ENCODE measurements at places on chromosomes 1 and 21. TPM values are rescaled to one million over a fixed set of nuclear protein-coding genes. Genes with fewer than 3 reads are reported as not detected.

GRCh38 chr1:93716941-93717368 is 35.3 kb upstream of the BCAR3 start:
- peak; percentile 31 for DNase-seq

DNA sequence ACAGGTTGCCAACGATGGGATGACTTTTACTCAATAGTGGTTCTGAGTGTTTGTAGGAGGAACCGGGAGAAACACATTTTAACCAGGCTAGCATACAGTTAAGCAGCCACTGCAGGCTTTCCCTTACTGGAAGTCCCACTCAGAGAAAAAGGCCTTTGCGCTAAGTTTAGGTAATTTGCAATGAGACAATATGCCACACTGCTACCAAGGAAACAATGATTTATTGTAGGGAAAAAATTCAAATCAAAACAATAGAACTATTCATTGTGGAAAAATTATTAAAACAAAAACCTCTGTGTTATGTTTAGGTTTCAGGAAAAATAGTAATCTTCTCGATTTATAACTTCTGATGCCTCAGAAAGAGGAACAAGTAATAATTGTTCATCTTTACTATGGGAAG is 51.4 kb upstream of the CR2 start:
- no peak for DNase-seq

- no peak for DNase-seq
These were observed 187.6 kb upstream of the PRMT6 start for GRCh38 chr1:106868828-106869227.

OLIG2 gene
- not detected for total RNA-seq

- no peak for DNase-seq
These were observed 67.0 kb downstream of the SIPA1L2 start for GRCh38 chr1:232562855-232563510.

DIRAS3 gene
- total RNA-seq = not detected

- no peak for DNase-seq
These were observed 728.4 kb upstream of the ADAMTS5 start for GRCh38 chr21:27695246-27695645.

GRCh38 chr1:33849211-33849610 is 14.7 kb upstream of the HMGB4 start:
- DNase-seq = no peak

MAP10 gene
- total RNA-seq = 1.9 TPM

DNA sequence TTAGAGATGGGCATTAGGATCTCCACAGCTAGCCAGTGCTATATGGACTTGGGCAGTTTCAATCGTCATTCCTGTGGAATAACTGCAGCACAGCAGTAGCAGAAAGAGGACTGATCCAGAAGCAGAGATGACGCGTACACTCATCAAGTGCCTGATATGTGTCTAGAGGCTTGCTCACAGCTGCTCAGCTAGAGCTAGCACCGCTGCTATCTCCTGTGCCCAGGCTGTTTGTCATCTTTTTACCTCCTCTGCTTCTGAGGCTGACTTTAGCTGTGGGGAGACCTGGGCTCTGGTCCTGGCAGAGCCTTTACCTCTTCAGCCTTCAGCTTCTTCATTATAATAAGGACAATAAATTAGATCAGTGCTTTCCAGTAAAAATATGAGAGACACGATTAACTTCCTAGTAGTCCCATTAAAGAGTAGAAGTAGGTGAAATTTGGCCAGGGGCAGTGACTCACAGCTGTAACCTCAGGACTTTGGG is 5.3 kb downstream of the TENT5C start:
- DNase-seq = no peak

DNA sequence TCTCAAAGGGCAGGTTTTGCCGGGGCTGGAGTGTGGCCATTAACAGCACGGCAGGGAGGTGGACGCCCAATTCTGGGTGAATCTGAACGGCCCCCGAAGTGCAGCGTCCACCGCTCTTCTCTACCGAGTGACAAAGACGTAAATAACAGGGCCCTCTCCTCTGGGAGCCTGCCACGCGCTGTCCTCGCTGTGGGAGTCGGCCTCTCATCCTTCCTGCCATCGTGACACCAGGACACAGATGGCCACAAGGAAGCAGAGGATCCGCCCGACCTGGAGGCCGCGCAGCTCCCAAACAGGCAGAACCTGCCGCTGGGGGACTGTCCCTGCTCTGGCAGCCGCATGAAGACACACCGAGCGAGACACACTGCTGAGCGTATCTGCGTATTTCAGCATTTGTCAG is 12.1 kb upstream of the CDK11B start:
- no peak for DNase-seq

ILDR2 gene
- total RNA-seq = not detected

TFF3 gene
- total RNA-seq = not detected

- DNase-seq = no peak
These were observed 10.9 kb downstream of the SLC1A7 start for GRCh38 chr1:53131590-53131938.

- DNase-seq = peak; percentile 80
These were observed at the start of gene RAVER2 for GRCh38 chr1:64744492-64745180. Gene RAVER2 (plus strand): TSS chr1:64745075. CDS start chr1:64745173, 98 bp downstream.

CNR2 gene
- total RNA-seq = not detected

- DNase-seq = no peak
These were observed 28.2 kb downstream of the PTGER3 start for GRCh38 chr1:71019233-71019969.

ADCY10 gene
- total RNA-seq = not detected

GRCh38 chr1:160032165-160032820 is 503 bp upstream of the PIGM start:
- no peak for DNase-seq

DNA sequence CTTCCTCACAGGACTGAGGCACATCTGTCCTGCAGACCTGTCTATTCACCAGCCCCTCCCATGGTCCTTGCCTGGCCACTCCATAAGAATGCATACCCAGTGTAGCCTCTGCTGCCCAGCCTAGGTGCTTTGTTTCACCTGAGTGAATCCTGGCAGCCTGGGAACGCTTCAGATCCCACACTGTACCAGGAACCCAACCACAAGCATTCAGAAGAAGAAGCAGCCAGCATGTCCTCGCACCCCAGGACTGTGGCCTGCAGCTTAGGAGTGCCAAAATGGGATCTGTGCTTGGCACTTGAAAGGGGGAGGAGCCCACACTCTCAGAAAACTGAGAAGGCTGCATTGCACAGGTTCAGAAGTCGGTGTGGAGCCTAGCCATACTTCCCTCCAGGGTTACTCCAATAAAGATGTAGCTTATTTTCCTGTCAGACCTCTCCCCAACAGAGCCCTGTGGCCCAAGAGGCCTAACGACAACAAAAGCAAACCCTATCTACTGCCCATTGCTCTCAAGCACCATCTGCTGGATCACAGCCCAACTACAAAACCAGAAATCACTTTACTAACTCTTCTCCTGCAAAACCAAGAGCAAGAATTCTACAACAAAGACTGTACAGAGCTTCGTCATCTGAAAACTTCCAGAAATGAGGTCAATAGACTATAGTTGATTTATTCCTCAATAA is 923.1 kb upstream of the NEGR1 start:
- DNase-seq = no peak

GJB3 gene
- total RNA-seq = not detected

DNA sequence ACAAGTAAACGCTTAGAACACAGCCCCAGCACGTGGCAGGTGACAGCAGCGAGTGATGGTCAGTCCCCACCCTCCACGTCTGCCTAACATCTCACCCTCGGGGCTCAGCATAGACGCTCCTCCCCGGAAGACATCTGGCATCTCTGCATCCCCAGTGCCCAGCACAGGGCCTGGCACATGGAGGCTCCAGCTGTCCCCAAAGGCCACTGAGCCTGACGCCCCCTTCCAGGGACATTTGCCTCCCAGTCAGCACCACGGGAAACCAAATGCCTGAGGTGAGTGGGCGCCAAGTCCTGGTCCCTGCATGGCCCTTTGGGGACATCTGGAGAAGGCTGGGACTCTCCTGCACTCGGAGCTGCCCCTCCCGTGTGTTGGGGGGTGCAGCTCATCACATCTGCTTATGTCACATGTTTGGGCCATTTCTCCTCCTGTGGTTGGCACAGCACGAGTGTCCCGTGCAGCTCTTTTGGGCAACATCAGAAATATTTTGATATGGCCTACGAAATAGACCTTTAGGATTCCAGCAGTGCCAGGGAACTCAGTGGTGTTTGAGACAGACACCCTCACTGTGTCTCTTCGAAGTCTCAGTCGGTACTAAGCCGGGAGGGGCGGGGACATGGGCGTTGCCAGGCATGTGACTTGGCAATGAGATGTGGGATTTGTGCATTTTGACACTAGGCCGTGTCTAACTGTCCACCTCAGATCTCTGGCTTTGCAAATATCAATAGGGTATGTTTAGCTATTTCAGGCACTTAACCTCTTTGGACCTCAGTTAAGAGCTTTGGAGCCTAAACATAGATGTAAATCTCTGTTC is 315.0 kb downstream of the PTPRU start:
- DNase-seq = no peak

- no peak for DNase-seq
These were observed 39.7 kb downstream of the BACE2 start for GRCh38 chr21:41207401-41208375.

PRR9 gene
- total RNA-seq = 1.0 TPM

Measured in MG63 (cell line).